Brain (organoid and tissue), 16 donors: ENCODE measurements at places on chromosomes 1 and 21.

- no peak for DNase-seq
Observed at GRCh38 chr1:217193151-217193550, 437.7 kb downstream of the GPATCH2 start.

GRCh38 chr1:25560788-25561187, 17.4 kb downstream of the LDLRAP1 start:
- no peak for DNase-seq

- no peak for DNase-seq
Observed at GRCh38 chr1:165570078-165570477, 26.3 kb downstream of the LRRC52 start.

DNA sequence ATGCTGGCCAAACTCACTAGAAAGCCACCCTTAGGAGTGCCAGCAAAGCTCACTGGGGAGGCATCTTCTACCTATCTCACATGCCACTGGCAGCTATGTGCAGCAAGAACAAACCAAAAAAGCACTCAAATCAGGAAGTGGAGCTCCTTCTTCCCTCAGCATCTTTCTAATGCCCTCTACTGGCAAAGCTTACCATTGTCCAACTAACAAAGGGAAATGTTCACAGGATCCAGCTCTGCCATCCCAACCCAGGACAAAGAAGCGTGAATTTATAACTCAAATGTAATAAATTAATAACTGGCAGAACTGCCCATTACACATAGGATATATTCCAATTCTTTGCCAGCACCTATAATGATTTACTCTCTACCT, 38.9 kb downstream of the LEPR start:
- no peak for DNase-seq

DNA sequence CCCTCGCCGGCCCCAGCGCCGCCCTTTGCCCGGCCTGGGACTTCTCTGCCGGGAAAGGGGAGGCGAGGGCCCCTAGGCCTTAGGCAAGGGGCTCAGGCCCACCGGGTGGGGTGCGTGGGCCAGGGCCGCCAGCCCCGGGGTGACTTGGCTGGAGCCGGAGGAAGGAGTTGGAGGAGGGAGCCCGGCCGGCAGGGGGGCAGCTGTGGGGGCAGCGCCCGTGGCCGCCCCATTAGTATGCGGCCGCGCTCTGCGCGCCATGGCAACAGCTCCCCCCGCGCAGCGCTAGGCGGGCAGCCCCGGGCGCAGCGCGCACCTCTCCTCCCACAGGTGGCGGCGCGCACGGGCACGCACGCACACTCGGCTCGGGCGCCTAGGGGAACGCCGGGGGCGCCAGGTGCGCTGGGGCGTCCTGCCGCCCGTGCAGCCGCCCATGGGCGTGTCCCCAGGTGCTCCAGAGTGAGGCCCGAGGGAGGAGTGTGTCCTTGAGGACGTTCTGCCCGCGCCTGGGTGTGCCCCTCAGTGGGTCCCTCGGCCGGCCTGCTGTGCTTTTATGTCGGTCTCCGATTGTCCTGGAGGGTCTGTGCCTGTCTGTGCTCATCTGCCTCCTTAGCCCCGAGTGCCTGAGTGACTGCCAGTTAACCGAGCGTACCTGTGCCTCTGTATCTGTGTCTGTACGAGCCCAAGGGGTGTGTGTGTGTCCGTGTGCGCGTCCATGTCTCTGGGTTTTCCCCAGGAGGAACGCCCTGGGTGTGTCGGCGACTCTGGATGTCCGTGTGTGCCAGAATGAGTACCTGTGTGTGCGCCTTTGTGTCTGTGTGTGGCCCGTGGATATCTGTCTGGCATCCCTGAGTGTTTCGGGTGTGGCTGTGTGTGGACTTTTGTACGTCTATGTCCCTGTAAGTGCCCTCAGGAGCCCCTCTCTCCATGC, 38.2 kb upstream of the WASF2 start:
- DNase-seq = peak; percentile 85

GRCh38 chr21:23936224-23936623, 1671.1 kb downstream of the MRPL39 start:
- peak; percentile 45 for DNase-seq

- DNase-seq = no peak
Observed at GRCh38 chr1:199898654-199899053, 128.9 kb upstream of the NR5A2 start.

DNA sequence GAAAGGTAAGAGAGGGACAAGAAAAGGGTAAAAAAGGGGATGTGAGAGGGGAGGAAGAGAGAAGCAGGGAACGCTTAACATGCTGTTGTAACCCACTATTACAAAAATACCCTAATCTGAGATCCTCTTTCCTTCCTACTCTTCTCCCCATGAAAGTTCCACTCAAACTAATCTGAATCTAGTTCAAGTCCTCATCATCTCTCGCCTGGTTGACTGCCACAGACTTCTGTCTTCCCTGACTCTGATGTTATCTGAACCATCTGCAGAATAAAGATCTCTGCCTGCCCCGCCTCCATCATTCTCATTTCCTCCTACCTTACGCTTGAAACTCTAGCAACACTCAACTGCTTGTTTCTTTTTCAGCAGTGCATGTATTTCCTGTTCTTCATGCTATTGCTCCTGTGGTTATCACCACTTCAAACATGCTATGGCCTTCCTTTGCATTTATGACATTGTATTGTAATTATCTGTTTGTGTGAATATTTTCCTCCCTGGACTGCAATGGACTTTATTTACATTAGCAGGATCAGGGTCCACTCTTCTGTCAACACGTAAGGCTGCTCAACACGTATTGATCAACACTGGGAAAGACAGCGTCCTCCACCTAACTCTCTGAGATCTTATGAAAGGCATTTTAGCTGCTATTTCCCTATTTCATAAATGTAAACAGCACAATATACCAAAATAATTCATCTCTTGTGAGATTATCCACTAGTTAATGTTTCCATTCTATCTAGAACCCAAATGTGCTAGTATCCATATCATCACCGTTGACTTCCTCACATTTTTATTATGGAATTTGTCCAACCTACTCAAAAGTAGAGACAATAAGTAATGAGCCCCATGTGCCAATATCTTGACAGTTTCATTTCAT, 215.5 kb upstream of the USP25 start:
- no peak for DNase-seq

GRCh38 chr1:206041640-206042039, 11.3 kb upstream of the RHEX start:
- peak; percentile 18 for DNase-seq

GRCh38 chr1:157145076-157145475, 6.9 kb upstream of the ETV3 start:
- no peak for DNase-seq

GRCh38 chr21:31128234-31128633, 90.0 kb upstream of the KRTAP19-8 start:
- DNase-seq = no peak

GRCh38 chr1:235883261-235883927, 16.7 kb upstream of the LYST start:
- DNase-seq = peak; percentile 69

- no peak for DNase-seq
Observed at GRCh38 chr1:66380452-66381212, 153.3 kb upstream of the SGIP1 start.
